ENCODE measurements at places on chromosomes 5 and 9.

DNA sequence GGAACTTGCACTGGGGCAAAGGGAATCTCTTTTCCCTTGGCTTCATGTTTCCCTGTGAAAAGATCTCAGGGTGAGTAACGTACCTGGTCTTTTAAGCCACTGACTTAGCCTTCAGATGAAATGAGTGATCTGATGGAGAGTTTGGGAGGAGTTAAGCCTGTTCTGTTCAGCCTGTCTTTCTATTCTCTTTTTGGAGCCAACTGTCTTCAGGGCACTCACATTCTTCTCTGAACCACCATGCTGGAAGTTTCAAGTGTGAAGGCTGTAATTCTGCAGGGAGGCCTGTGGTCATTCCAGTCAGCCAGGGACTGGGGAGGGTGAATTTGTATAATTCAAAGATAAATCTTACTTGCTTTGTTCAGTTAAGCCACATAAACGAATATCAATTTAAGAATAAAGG is 722.2 kb upstream of the SEMA6A start:
- DNase-seq, result no peak

DNA sequence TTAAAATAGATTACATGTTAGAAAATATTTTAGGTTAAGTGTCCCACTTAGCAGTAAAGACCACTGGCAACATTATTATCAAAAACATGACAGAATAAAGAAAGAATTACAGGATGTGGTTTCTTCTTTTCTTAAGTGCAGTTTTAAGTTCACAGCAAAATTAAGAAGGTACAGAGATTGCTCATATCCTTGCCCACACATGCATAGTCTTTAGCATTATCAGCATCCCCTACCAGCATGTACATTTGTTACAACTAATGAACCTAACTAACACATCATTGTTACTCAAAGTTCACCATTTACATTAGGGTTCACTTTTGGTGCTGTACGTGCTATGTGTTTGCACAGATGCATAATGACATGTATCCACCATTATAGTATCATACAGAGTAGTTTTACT is 837.7 kb upstream of the CDH9 start:
- DNase-seq, result no peak

- DNase-seq, result no peak
Measured at GRCh38 chr9:135928074-135928730, 20.9 kb upstream of the CAMSAP1 start.

DNA sequence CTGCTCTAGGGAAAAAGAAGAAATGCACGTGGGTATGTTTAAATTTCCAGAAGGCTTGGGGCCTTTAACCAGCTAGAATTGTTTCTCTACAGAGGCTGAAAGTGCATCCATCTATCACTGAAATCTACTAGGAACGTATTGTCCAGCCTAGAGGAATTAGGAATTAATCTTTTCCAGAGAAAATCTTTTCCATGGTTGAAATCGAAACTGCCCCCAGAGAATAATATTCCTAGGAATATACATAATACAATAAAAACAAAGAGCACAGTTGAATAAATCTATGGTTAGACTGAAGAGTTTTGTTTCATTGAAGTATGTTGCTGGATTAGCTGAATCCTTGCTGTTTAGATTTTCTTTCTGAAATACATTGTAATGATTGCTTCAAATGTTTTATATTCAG is 378.5 kb downstream of the PLK2 start:
- no peak for DNase-seq

- DNase-seq, result no peak
Measured at GRCh38 chr9:128901822-128902221, 19.0 kb upstream of the PHYHD1 start.

GRCh38 chr5:4411664-4412063 is 728.5 kb upstream of the ADAMTS16 start:
- no peak for DNase-seq

GRCh38 chr9:98922721-98923435 is 20.8 kb upstream of the COL15A1 start:
- no peak for DNase-seq

GRCh38 chr5:79936646-79937216 is 54.3 kb downstream of the MTX3 start:
- no peak for DNase-seq

GRCh38 chr9:116271340-116271739 is 117.7 kb downstream of the PAPPA start:
- DNase-seq, result no peak

GRCh38 chr5:151383011-151383410 is 35.7 kb upstream of the SLC36A2 start:
- no peak for DNase-seq

DNA sequence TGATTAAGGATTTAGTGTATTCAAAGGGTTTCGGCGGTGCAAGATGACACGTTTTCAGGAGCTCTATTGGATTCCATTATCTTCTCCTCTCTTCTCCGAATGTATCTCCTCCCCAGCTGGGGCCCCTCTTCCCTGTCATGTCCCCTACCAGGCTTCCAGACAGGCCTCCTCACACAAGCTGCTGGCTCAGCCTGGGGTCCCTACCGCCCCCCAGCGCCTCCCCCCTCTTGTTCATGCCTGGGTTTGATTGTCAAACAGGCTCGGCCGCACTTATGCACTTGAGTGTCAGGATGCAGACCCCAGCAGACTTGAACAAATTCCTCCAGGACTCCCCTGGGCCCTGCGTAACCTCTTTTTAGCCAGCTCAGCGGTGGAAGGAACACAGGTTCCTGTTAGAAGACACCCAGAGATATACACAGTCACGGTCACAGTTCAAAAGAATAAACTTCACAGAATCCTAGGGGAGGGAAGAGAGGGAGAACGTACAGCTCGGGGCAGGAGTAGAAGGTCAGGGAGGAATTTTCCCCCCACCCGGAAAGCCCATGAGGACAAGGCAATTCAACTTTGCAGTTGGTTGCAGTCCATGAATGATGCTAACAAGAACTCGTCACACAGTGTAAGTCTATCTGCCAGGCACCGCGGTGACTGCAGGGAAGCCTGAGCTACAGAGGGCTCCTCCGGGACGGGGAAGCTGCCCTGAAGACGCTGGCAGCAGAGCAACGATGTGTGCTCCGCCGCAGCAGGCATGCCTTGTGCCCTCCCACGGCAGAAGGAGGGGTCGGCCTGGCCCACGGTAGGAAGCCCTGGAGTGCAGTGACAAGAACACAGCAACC is 560.0 kb downstream of the BNC2 start:
- no peak for DNase-seq

GRCh38 chr5:39650008-39650762 is 225.4 kb upstream of the DAB2 start:
- DNase-seq, result no peak

DNA sequence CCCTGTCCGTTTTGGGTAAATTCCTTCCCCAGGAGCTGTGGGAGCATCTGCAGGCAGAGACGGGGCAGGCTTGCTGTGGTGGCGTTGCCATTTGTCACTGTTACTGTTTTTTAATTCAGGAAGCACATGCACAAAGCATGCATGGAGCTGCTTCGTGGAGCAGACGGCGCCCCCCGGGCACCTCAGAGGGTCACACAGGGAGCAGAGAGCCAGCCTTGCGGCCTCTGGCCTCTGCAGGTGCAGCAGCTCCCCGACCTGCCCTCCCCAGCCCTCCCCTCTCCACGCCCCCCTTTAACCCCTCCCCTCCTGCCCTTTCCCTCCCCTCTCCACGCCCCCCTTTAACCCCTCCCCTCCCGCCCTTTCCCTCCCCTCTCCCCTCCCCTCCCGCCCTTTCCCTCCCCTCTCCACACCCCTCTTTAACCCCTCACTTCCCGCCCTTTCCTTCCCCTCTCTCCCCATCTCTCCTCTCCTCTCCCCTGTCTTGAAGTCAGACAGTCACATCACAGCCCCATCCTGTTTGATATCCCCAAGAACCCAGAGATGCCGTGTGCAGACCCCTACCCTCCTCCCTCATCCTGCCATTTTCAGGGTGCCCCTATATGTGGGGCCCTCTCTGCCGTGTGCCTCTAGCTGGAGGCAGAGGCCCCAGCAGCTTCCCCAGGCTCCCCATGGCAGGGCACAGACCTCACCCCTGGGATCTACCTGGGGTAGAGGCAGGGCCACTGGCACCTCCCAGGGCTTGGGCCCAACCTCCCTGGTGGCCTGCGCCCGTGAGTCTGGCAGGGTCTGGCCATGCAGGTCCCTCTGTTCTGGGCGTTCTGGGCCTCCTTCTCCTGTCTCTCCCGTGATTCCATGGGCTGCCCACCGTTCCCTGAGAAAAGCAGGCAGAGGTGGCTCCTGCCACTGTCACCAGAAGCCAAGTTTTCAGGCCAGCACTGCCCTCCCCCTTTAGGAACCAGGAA is 29.6 kb upstream of the UBAC1 start:
- DNase-seq, result no peak

- no peak for DNase-seq
Measured at GRCh38 chr5:117302473-117302872, 727.9 kb upstream of the SEMA6A start.

GRCh38 chr9:118088090-118088489 is 383.9 kb downstream of the TLR4 start:
- DNase-seq, result no peak

GRCh38 chr9:107784235-107784958 is 294.8 kb upstream of the KLF4 start:
- no peak for DNase-seq

DNA sequence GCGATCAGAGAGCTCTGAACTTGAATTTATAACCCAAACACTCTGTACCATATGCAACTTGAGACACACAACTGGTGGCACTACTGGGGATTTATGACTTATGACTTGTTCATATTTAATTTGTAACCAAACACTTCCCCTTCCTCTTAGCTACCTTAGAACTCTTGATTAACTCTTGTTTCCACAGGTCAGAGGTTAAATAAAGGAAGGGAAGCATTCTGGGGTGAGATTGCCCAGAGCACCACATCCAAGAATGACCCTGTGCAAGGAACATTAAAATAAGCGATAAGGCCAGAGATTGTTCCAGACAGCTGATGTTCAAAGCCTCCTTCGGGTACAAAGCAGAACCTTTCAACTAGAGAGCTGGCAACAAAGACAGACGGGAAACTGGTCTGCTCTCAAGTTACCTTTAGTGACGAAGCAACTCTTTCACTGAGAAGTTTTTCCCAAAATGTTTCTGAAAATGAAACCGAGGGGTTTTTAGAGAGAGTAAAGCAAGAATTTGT is 242.6 kb downstream of the DENND1A start:
- DNase-seq, result peak; percentile 19

DNA sequence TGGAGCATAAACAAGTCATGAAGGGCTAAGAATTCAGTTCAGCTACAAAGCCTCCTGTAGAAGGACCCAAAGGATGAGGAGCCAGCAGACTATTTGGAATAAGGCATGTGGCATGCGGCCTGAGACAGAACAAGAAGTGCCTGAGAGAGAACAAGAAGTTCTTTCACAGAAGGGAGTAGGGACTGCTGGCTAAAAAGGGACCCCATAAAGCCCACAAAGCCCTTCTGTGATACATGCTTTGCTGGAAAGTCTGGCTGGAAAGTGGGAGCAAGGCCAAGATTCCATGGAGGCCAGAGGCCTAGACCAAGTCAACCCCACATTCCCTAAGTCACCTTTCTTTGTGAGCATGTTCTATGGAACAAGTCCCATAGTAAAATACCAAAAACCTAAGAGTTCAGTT is 35.9 kb upstream of the UBAP2 start:
- DNase-seq, result no peak

DNA sequence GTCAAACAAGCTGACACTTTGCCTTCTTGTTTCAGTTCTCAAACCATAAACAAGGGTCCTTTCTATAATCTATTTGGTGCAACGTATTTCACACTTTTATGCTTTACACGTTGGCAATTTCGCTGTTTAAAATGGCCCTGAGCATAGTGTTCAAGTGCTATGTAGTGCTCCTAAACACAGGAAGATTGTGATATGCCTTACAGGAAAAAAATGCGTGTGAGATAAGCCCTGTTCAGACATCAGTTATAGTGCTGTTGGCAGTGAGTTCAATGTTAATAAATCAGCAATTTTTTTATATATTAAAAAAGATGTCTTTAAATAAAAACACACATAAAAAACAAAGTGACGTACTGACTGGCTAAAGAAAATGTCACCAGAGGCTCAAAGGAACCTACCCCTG is 23.9 kb downstream of the CLINT1 start:
- no peak for DNase-seq

DNA sequence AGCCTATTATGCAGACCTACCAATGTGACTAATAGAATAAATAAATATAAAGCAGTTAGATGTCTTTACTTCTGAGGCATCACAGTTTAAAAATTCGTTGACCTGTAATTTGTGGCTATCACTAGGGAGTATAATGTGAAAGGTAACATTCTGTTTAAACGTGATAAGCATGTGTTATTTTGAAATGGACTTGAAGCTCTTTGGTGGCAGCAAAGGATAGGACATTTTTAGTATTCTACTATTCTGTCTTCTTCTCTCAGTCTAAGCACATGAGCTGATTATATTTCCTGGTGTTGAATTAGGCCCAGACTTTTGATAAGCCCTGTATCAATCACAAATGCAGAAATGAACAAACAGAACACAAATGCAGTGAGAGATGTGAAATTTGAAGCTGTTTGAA is 974.0 kb upstream of the CDH10 start:
- DNase-seq, result no peak

DNA sequence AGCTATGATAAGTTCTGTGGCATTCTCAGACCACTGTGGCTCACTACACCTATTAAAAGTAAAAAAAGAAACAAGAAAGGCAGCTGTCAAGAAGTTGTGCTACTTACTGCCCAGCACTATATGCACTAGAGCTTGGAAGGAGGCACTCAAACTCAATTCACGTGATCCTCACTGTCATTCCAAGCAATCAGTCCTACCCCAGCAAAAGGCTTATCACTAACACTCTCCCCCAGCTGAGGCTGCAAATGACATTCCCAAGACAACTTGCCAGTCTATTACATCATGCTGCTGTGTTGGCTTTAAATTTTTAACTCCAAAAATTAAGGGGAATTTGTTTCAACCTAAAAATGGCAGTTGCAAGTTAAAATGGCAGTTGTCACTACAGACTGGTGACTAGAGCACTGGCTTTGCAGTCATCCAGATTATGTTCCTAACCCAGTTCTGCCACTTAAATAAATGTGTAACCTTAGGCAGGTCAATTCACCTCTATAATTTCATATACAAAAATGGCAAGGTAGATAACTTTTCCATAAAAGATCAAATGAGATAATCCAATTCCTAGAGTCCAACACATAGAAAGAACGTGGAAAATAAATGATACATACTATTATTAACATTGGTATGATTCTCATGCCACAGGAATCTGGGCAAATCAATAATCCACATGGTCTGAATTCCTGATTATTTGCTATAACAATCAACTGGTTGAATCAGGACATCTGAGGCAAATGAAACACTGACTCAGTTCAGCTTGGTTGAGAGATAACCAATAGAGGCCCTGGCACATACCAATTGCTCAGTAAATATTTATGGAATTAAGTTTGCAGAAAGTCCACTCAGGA is 52.4 kb downstream of the FBXW11 start:
- DNase-seq, result no peak
